GF-D8 (cell line): ENCODE measurements at places on chromosomes 2 and 18.

GRCh38 chr2:196380098-196380497, 208.7 kb upstream of the STK17B start:
- DNase-seq, result no peak

DNA sequence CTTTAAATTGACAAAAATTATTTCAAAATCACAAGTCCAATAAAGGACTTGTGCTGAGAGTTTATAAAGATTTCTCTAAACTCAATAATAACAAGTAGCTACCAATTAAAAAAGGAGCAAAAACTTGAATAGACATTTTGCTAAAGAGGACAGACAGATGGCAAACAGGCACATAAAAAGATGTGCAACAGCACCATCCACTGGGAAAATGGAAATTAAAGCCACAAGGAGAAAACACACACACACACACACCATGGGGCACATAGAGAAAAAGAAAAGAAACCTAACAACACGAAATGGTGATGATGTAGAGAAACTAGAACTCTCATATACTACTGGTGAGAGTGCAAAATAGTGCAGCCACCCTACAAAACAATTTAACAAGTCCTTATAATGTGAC, 12.6 kb upstream of the SLC9A4 start:
- DNase-seq, result no peak

- DNase-seq, result no peak
Measured at GRCh38 chr2:224927011-224927410, 115.3 kb downstream of the DOCK10 start.

DNA sequence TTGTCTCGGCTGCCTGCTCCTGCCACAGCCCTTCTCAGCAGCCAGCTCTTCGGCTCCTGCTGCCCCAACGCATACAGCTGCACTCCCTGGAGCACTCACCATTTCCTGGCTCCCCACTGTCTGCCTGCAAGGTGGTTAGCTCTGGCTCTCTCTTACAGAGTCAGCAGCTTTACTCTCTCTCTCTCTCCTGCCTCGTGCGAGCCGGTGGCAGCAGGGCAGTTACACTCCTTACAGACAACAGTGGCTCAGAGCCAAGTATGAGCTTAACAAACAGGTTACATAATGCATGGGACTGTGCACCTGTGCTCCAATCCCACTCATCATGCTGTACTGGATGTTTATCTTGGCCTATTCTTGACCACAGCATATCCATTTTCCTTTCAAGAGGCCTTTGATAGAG, 47.4 kb upstream of the DNAJC10 start:
- no peak for DNase-seq

GRCh38 chr2:142885543-142885942, 8.1 kb downstream of the KYNU start:
- no peak for DNase-seq

DNA sequence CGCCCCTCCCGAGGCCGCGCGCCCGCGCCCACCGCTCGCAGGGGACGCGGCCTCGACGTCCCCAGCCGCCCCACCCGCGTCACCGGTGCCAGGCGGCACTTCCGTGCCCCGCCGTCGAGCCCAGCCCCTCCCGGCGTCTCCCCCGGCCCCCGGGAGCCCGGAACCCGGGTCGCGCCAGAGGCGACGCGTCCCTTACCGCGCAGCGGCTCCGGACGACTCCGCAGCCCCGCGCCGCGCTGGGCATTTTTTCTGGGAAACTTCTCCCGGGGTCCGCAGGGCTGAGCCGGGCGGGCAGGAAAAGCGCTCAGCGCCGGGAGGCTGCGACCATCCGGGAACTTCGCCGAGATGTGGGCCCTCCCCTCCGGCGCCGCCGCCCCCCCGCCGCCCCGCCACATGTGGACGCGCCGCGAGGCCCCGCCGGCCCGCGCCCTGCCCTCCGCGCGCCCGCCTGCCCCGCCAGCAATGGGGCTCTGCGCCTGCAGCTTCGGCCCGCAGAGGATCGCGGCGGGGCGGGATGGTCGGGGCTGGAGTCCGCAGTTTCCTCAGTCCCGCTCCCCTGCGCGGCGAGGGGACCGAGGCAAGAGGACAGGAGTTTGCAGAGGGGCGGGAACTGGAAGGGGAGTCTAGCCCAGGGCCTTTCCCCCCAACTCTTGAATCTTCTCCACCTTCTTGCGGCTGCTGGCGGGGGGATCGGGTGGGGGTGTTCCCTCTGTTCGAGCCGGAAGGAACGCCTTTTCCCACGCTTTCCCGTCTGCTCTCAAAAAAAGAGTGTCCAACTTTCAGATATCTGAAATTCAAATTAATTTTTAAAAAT, 81.5 kb downstream of the CHRNA1 start:
- peak; percentile 19 for DNase-seq

- DNase-seq, result no peak
Measured at GRCh38 chr2:207686812-207687211, 24.6 kb upstream of the CCNYL1 start.

GRCh38 chr2:148240838-148241237, 219.9 kb downstream of the MBD5 start:
- no peak for DNase-seq

- DNase-seq, result no peak
Measured at GRCh38 chr2:232203936-232204335, 174.6 kb upstream of the ALPP start.

DNA sequence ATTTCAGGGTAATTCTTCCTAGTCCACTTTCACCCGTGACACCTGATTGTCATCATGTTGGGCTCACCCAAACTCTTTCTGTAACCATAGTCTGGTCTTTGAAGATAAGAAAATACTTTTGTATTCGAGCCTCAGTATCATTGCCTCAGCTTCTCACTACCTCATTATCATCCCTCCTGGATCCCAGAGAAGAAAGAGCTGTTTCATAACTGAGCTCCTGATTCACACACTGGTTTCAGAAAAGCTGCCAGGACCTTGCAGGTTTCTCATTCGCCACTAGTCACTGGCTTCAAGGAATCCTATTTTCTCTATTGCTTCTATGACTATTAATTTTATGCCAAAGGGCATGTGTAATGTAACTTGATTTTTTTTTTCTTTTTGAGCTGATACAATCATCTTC, 2.9 kb upstream of the CRIM1 start:
- no peak for DNase-seq

DNA sequence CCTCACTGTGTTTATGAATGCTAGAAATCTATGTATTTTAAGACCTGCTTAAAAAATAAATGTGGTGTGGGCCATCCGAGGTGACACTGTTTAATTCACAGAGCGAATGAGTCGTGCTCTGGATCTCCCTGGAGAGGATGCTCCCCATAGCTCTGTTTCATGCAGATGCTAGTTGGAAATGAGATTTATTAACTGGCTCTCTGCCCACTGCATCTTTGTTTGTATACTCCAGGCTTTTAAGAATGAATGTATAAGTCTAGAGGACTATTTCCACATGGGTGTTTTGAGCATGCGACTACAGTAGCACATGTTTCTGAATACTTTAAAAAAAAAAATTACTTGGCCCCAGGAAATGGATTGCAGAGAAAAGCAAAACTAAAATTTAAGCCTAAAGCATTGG, 3.9 kb downstream of the MAPRE2 start:
- no peak for DNase-seq

GRCh38 chr18:26971409-26971808, 105.9 kb upstream of the AQP4 start:
- DNase-seq, result no peak

- DNase-seq, result no peak
Measured at GRCh38 chr18:61496374-61496773, 163.1 kb downstream of the CDH20 start.

- no peak for DNase-seq
Measured at GRCh38 chr2:144480285-144480684, 39.6 kb downstream of the ZEB2 start.

DNA sequence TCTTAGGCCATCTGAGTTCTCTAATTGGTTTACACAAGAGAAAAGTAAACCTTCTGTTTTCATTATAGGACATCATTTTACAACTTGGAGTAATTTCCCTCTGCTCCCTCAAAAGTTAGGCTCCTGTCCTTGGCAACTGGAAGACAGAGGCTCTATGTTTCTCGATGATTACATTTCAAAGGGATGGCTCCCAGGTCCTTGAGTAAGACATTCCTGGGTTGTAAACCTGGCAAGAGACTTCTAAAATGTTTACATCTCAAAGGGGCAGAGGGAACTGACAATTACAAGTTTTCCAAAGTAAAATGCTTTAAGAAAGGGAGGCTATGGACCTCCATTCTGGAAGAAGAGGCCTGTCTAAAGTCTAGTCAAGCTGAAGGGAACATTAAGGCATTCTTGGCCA, 268.3 kb upstream of the REG3G start:
- DNase-seq, result no peak

DNA sequence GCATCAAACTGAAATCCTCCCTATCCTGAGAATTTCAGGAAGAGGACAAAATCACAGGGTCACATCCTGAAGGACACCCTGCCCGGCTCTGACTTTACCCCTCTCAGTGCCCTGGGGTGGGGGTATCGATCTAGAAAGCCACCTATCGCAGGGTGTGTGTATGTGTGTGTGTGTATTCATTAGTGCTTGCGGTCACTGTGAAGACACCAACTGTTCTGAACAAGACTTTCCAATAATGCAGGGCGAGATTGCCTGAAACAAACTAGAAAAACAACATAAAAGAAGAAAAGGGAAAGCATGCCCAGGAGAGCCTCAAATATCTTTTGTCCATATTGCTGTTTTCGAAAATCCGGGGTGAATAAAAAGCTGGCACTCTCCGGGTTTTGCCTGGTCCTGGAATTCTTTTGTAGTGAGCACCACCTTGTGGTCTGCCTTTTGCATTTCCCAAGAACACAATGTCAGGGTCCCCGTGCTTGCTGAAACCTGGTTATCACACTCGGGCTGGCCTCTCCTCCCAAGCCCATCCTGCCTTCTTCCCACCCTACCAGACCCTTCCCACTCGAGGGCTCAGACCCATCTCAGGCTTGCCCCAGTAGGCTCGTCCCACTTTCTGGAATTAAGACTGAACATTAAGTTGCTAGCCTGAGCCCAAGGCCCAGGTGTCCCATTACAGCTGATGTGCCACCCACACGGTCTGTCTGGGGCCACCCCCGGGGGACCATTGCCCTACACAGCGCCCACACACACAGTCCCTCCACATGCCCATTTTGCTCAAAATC, 25.0 kb upstream of the COPS8 start:
- no peak for DNase-seq

GRCh38 chr2:241507430-241508239, 749 bp downstream of the STK25 start:
- no peak for DNase-seq

- DNase-seq, result peak; percentile 10
Measured at GRCh38 chr2:237512774-237513466, 25.9 kb downstream of the MLPH start.

DNA sequence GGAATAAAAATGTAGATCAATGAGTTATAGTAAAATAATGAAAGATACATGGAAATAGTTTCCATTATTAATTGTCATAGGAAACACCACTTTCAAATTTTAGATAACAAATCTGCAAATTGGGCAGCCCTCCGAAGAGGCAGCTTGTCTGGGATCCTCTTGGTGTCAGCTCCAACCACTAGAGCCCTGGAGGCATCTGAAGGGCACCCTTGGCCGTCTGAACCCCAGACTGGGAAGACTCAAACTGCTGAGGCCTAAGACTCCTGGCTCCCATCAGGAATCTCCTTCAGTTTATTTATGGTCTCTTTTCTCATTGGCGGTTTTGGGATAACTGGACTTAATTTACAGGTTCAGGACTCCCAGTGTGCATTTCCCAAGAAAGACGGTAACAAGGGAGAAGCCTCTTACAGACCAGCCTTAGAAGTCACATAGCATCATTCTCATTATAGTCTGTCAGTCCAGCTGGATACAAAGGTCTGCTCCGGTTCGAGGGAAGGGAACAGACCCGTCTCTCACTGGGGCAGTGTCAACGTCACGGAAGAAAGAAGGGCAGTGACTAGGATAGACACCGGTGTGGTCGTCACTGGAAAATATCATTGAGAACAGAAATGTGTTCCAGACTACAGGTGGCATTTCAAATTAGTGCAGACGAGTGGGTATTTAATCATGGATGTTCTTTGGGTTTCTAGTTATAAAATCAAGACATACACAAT, 390.7 kb upstream of the NETO1 start:
- no peak for DNase-seq

- DNase-seq, result peak; percentile 68
Measured at GRCh38 chr2:55425431-55425831, 5.8 kb upstream of the CCDC88A start.

- peak; percentile 75 for DNase-seq
Measured at GRCh38 chr2:64653109-64654062, at the start of gene SERTAD2. TSS of gene SERTAD2 (minus strand) at chr2:64653913. CDS start at chr2:64636871, 17,042 bp downstream.

DNA sequence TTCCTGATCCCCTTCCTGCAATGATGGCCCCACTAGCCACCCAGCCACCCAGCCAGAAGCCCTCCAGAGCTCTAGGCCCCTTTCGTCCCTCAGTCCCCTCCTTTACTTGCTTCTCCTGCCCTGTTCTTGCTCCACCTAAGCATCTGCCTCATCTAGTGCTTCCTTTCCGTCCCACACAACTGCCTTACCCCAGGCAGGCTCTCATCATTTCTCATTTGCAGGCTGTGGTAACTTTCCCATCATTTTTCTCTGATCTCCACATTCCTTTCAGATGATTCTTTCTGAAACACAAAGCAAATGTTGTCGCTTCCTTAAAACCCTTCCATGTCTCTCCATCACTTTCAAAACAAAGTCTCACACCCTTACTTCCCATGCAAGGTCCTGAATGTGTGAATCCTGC, 459.8 kb downstream of the METTL4 start:
- DNase-seq, result no peak

DNA sequence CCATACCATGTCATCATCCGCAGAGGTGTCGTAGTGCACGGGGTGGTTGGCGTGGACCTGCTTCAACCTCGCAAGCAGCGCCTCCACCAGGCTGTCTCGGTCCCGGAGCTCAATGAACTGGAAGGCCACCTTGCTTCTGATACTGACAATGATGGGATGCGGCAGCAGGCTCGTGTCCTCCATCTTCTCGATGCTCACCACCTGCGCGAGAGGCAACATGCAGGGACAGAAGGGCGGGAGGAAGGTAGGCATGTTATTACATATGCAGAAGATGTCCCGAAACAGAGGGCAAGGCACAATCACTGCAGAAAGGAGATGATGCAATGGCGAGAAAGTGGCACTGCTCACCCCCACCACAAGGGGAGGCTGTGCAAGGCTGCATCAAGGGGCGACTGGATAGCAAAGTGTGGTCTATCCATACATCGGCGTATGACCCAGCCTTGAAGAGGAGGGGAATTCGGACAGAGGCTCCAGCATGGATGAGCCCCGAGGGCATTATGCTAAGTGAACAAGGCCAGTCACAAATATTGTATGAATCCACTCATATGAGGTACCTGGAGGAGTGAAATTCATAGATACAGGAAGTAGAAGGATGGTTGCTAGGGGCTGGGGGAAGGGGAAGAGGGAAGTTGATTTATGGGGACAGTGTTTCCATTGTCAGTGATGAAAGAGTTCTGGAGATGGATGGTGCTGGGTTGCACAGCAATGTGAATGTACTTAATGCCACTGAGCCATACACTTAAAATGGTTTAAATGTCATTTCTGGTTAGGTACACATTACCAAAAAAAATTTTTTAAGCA, 36.6 kb downstream of the RPL31 start:
- no peak for DNase-seq

- no peak for DNase-seq
Measured at GRCh38 chr18:34222307-34223163, 2.2 kb downstream of the NOL4 start.

- DNase-seq, result no peak
Measured at GRCh38 chr2:61016392-61017002, 1.0 kb upstream of the PEX13 start.
